GM23338 (cell line): ENCODE measurements at places on chromosomes 6 and 20.

GRCh38 chr20:49982072-49982345 is 771 bp upstream of the SNAI1 start:
- no peak for DNase-seq

GRCh38 chr20:19738951-19739350 is 19.1 kb upstream of the RIN2 start:
- no peak for DNase-seq

- DNase-seq: no peak
These were observed 31.8 kb upstream of the BLCAP start for GRCh38 chr20:37559312-37560027.

- no peak for DNase-seq
These were observed 121.1 kb downstream of the TNFRSF21 start for GRCh38 chr6:47188588-47189021.

DNA sequence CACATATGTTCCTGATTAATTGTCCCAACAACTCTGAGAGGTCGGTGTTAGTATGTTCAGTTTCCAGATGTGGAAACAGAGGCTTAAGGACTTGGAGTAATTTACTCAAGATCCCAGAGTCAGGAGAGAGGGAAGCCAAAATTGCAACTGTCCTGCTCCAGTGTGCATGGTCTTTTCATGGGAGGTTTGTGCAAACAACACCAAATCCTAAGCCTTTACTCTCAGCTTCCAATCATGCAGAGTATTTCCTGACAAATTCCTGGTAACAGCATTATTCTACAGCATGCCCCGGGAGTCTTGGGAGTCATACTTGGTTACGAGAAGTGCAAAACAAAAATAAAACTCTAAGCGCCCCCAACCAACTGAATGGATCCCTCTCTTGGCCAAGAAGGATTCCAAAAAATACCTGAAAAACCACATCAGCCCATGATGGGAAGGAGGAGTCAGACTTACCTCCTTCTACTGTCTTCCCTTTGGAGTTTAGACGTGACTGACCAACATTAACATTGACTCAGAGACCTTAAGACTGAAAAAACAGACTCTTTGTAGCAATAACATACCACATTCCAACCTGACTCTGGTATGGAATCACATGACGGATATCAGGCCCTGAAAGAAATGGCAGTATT is 30.8 kb upstream of the PPP1R3G start:
- no peak for DNase-seq

GRCh38 chr6:125231133-125231532 is 70.6 kb downstream of the HDDC2 start:
- no peak for DNase-seq

DNA sequence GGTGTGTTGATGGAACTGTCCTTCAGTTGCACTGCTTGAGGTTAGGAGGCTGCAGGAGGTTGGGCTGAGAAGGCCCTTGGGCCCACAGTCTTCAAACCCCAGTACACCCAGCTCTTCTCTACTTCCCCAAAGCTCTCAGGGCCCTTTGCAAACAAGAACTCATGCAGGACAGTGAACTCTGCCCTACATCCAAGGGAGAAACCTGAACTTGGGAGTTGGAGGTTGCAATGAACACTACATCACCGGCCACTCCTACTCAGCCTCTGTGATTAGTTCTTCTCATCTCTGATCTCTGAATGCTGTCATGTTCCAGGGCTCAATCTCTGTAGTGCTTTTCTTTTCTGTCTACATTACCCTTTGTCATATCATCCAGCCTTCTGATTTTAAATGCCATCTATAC is 148.5 kb upstream of the PDE7B start:
- DNase-seq: no peak
